Osteocyte (in vitro differentiated cells): ENCODE measurements at places on chromosomes 3 and 15.

GRCh38 chr3:106566277-106566676, 697.5 kb upstream of the CBLB start:
- no peak for DNase-seq
- peaks cover 8% of the 10 kb centered on the region for H3K4me1 ChIP-seq
- no peak overlapping the region for H3K4me3 ChIP-seq
- H3K36me3 ChIP-seq = no peaks in the 10 kb centered on the region
- no peak overlapping the region for H3K27ac ChIP-seq
- H3K27me3 ChIP-seq = no peaks in the 10 kb centered on the region

DNA sequence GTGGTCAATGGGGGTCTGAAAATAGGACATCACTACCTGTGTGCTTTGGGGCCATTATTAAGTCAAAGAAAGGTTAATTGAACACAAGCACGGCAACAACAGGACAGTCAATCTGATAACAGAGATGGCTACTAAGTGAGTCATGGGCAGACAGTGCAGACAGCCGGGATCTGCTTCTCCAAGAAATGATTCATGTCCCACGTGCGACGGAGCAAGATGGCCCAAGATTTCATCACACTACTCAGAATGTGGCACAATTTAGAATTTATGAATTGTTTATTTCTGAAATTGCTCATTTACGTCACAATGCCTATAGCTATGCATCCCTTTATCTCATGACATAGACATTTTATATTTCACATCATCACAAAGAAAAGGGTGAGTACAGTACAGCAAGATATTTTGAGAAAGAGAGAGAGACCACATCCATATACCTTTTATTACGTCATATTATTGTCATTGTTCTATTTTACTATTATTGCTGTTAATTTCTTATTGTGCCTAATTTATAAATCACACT, 770.6 kb upstream of the NR2F2 start:
- H3K4me1 ChIP-seq = peaks cover 52% of the 10 kb centered on the region
- peaks cover 2% of the 10 kb centered on the region for H3K36me3 ChIP-seq
- H3K4me3 ChIP-seq = no peak overlapping the region
- DNase-seq = no peak
- H3K27ac ChIP-seq = peak overlapping the region; percentile 37

DNA sequence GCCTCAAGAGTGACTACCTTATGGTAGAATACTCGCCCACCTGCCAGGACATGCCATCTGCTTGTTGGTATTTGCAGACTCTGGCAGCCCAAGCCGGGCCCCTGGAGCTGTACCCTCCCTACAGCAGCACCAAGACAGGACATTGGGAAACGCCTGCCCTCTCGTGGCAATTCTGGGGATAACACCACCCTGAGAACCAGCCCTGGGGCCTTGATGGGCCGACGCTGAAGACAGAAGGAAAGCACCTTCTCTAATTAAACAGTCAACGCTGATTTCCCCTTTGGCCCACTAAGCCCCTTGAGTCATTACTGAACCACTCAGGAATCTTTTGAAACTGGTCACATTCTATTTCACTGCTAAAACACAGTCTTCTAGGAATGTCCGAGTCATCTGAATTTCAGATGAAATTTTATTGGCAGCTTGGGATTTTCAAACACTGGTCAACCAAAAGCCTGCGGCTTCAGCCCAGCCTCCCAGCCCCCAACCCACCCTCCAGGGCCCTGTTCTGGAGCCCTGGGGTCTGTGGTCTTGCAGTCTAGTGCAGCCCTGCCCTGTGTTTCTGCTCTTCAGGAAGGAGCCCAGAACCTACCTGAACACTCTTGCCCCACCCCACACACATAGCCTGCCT, 91.3 kb downstream of the TMEM266 start:
- H3K4me3 ChIP-seq = no peak overlapping the region
- peaks cover 17% of the 10 kb centered on the region for H3K27me3 ChIP-seq
- no peak overlapping the region for H3K27ac ChIP-seq
- no peaks in the 10 kb centered on the region for H3K36me3 ChIP-seq
- H3K4me1 ChIP-seq = peaks cover 3% of the 10 kb centered on the region

- DNase-seq = peak; percentile 81
- no peaks in the 10 kb centered on the region for H3K27me3 ChIP-seq
- peaks cover 36% of the 10 kb centered on the region for H3K36me3 ChIP-seq
- H3K4me1 ChIP-seq = peaks cover 30% of the 10 kb centered on the region
These were observed 3.1 kb downstream of the GLB1 start for GRCh38 chr3:33093847-33094246.

- no peak overlapping the region for H3K4me3 ChIP-seq
- H3K27me3 ChIP-seq = no peaks in the 10 kb centered on the region
- H3K27ac ChIP-seq = no peak overlapping the region
These were observed 39.5 kb downstream of the CFAP100 start for GRCh38 chr3:126434264-126434590.

- peaks cover 46% of the 10 kb centered on the region for H3K36me3 ChIP-seq
- H3K27me3 ChIP-seq = no peaks in the 10 kb centered on the region
- H3K4me1 ChIP-seq = peaks cover 82% of the 10 kb centered on the region
These were observed 16.3 kb downstream of the BMF start for GRCh38 chr15:40092256-40092978.

- H3K36me3 ChIP-seq = peaks cover 2% of the 10 kb centered on the region
- H3K27ac ChIP-seq = no peak overlapping the region
- H3K4me1 ChIP-seq = peaks cover 19% of the 10 kb centered on the region
- DNase-seq = no peak
These were observed 121.2 kb upstream of the PLXND1 start for GRCh38 chr3:129727707-129728106.

GRCh38 chr15:49036650-49037545, 9.3 kb downstream of the SECISBP2L start:
- peaks cover 25% of the 10 kb centered on the region for H3K36me3 ChIP-seq
- peak overlapping the region; percentile 18 for H3K27ac ChIP-seq
- H3K4me3 ChIP-seq = no peak overlapping the region
